NCI-H1092 (cell line): ENCODE measurements at places on chromosomes 5 and 9.
A peak's percentile ranks its signal among the peaks of the same experiment; 100 is the strongest.

DNA sequence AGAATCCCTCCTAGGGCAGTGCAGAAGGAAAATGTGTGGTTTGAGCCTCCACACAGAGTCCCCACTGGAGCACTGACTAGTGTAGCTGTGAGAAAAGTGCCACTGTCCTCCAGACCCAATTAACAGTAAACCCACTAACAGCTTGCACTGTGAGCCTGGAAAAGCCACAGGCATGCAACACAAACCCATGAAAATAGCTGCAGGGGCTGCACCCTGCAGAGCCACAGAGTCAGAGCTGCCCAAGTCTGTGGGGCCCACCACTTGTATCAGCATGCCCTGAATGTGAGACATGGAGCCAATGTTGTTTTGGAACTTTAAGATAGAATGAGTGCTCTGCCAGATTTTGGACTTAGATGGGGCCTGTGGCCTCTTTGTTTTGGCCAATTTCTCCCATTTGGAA is 119.8 kb upstream of the CDH9 start:
- no peak for DNase-seq

GRCh38 chr5:33832404-33833236 is 59.2 kb downstream of the ADAMTS12 start:
- DNase-seq, result no peak

- no peak for DNase-seq
Measured at GRCh38 chr9:93501406-93501805, 48.0 kb upstream of the FAM120AOS start.

DNA sequence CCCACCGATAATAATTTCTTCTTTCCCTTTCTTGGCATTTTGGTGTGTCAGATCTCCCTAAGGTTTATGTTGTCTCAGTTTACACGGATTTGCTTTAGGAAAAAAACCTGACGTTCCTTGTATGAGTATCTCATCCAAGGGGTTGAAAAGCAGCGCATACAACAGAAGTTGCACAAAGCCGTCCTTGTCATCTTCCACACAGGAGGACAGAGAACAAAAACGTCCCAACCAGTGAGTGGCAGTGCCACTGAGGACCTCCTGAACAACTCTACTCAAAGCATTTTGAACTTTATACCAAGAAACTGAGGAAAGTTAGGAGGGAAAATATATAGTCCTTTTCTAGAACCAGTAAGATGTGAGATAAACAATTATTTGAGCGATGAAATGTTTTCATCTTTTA is 547.0 kb downstream of the PDE4D start:
- no peak for DNase-seq

GRCh38 chr5:172076761-172077244 is 70.4 kb upstream of the FBXW11 start:
- no peak for DNase-seq

DNA sequence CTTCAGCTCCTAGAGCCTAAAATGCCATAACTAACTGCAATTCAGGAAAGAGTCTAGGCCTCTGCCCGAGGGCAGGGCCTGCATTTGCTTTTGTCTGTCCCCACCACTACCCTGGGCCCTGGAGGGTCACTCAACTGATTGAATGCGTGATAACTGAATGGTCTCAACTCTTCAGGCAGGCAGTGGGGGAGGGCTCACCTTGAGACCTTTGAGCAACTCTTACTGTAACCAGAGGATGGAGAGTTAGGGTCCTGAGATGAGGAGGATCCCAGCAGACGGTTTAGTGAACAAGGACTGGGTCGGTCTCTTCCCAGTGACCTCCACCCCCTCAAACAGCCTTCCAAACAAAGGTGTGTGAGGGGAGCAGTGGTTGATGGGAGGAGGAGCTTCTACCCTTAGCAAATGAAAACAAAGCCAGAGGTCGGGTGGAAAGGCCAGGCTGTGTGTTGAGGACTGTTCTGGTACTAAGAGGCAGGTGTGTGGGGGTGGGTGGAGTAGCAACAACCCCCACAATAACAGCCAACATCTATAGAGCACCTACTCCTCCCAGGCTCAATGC is 59.4 kb downstream of the CXXC5 start:
- no peak for DNase-seq

GRCh38 chr5:7546555-7546954 is 150.6 kb downstream of the ADCY2 start:
- no peak for DNase-seq

DNA sequence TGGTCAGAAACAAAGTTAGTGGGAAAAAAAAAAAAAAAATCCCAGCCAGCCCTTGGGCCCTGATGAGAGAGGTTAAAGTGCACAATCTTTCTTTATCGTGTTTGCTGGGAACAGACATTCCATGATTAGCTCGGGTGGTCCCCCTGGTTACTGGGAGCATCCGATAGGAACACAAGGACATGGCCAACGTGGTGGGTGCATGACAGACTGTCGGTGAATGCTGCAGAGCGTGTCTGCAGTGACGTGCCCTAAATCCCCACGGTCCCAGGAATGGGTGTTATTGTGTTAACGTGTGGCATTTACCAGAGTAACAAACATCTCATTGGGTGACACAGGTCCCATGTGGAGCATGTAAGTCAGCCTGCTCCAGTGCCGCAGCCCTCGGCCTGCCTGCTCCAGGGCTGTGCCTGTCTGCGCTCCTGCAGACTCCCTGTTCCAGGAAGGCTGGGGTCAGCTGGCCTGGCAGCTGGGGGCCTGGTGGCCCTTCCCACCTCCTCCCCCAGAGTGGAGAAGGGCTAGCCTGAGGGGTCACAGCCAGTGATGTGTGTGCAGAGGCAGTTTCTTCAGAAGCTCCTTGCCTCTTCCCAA is 34.3 kb upstream of the TBC1D2 start:
- DNase-seq, result no peak

- DNase-seq, result no peak
Measured at GRCh38 chr5:95005811-95006210, 279.1 kb downstream of the MCTP1 start.

DNA sequence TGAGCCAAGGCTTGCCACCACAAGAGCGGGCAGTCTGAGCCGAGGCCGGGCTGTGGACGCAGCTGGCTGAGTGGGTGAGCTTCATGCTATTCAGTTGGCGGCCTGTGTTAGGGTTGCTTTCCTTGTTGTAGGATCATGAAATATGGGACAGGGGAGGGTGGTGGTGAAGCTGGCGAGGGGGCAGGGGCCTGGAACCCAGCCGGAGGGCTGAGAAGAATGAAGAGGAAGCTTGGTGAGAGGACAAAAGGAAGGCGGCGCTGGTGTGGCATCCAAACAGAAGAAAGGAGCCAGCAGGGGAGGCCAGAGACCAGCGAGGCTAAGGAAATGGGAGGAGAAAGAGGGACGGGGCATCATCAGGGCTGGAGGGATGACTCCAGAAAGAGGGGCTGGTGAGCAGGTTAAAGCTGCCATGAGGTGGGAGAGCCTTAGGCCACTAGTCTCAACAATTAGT is 18.3 kb downstream of the RALGPS1 start:
- no peak for DNase-seq

DNA sequence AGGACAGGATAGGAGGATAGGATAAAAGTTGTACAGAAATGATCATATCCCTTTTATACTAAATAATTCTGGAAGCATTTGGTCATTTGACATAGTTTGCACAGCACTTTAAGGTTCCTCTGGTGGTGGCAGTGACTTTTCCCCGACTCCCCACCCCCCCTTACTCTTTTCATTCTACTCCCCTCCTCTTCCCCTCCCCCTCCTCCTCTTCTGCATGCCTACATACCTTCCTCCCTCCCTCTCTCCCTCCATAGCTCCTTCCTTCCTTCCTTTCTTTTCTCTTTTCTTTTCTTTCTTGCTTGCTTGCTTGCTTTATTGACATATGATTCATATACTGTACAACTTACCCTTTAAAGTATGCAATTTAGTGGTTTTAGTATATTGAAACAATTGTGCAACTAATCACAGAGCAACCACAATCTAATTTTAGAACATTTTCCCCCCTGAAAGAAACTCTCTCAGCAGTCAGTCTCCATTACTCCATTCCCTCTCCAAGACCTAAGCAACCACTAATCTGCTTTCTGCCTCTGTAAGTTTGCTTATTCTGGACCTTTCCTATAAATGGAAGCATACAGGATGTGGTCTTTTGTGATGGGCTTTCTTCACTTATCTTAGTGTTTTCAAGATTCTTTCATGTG is 159.0 kb downstream of the HACD4 start:
- no peak for DNase-seq

DNA sequence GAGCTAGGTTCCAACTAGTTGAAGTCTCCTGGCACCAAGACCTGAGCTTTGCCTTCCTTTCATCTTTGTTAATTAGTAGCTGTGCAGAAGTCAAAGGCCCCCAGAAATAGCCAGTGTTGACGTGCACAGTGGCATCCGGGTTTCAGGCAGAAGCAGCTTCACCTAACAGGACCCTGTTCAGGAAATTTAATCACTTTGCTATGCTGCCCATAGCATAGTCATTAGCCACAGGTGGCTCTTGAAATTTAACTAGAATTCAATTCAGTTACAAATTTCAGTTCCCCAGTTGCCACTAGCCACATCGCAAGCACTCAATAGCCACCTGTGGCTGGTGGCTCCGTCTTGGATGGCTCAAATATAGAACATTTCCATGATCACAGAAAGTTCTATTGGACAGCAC is 179.1 kb downstream of the GOLPH3 start:
- no peak for DNase-seq

DNA sequence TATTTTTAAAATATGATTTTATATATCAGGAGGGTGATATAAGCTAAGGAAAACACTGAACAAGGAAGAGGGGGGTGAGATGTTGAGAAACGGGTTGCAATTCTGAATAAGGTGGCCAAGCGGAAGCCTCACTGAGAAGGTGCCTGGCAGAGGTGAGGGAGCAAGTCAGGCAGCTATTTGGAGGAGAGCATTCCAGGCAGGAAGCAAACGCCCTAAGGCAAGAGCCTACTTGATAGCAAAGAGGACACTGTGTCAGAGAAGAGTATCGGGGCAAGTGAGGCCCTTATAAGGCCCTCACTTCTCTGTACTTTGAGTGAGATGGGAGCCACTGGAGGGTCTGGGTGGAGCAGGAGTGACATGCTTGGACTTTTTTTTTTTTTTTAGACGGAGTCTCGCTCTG is 8.0 kb upstream of the CTNNA1 start:
- no peak for DNase-seq

GRCh38 chr5:140182803-140183367 is 7.9 kb downstream of the CYSTM1 start:
- DNase-seq, result peak; percentile 7

DNA sequence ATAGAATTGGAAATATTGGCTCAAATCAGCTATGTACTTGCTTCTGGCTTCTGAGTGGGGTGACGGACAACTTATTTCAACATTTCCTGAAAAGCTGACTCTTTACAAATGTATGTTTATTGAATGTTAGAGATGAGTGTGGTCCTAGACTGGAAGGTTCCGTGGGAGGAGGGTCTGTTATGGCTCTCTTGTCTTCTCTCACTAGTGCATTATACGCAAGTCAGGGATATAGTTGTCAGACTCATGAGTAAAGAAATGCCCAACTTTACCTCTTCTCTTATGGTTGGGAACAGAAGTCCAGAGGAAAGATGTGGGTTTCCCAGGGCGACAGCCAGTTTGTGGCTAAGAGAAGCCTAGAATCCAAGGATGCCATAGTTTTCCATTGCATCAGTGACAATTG is 839.3 kb upstream of the WWC1 start:
- no peak for DNase-seq

DNA sequence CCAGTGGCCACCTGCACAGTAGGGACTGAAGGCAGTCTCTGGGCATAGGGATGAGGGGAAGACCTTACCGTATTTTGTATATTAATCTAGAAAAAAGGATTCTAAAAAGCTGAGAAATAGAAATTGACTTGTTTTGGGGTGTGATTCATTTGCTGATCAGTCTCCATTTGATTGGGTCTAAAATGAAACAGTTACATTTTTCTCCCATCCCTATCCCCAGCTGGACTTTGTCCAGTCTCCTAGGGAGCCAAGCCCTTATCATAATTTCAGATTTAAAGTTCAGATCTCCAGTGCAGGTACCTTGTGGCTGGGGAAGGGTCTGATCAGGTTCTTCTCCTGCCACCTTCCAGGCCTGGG is 240.8 kb downstream of the FANCC start:
- no peak for DNase-seq

DNA sequence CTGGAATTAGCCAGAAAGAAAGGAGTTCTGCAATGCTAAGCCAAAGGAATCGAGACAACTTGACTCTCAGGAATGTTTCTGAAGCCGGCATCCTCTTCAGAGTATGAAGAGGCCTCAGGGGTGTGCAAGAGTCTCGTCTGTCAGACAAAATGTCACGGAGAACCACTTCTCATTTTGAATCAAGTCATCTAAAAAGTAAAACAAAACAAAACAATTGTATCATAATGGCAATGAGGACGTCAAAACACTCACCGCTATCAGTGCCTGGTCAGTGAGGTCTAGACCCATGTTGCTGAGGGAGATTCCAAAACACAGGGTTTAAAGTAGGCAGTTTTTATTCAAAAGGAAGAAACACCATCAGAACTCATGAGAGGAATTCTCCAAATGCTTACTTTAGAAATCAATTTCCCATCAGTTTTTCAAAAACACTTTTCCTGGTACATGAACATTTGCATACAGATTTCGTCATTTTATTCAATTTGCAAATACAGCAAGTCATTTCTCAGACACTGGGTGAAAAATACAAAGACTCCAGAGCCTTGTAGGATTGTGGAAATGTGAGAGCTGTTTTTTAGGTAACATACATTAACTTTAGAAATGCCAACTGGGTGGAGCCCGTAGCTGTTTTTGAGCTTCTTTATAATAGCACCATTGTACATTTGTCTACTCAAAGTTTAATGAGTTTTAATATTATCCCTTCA is 89.5 kb upstream of the MAP3K1 start:
- no peak for DNase-seq

- DNase-seq, result no peak
Measured at GRCh38 chr5:95959051-95959887, 2.4 kb downstream of the ELL2 start.

GRCh38 chr9:91488341-91488740 is 64.7 kb upstream of the NFIL3 start:
- no peak for DNase-seq
